ENCODE measurements at places on chromosomes 11 and 22.

DNA sequence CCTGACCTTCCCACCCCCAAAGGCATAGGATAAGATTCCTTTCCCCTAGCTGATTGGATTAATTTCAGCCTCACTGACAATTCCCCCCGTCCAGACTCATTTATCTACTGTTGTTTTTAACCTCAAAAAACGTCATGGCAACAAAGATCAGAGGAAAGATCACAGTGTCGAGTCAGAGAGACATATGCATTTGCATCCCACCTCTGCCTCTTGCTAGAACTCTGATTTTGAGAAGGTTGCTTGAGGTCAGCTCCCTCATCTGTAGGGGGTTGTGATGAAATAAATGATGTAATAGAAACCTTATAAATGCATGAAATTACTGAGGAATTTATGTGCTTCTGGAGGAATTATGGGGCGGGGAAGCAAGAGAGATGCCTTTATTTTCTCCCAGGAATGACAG lies 53.3 kb upstream of the SYN3 start:
- no peaks in the 10 kb centered on the region for H3K4me1 ChIP-seq
- no peaks in the 10 kb centered on the region for H3K36me3 ChIP-seq
- peaks cover 4% of the 10 kb centered on the region for H3K27me3 ChIP-seq
- no peak for DNase-seq
- H3K27ac ChIP-seq = no peak overlapping the region

- H3K4me1 ChIP-seq = peaks cover 19% of the 10 kb centered on the region
- no peaks in the 10 kb centered on the region for H3K36me3 ChIP-seq
- no peaks in the 10 kb centered on the region for H3K27me3 ChIP-seq
- no peak overlapping the region for H3K27ac ChIP-seq
Measured at GRCh38 chr11:33158596-33159275, 2.5 kb downstream of the CSTF3 start.

GRCh38 chr22:49331223-49331815 lies 496.4 kb downstream of the BRD1 start:
- no peaks in the 10 kb centered on the region for H3K36me3 ChIP-seq
- DNase-seq = peak; percentile 44
- H3K4me3 ChIP-seq = no peak overlapping the region
- H3K27ac ChIP-seq = no peak overlapping the region

- H3K4me3 ChIP-seq = no peak overlapping the region
- H3K4me1 ChIP-seq = no peaks in the 10 kb centered on the region
- H3K36me3 ChIP-seq = peaks cover 21% of the 10 kb centered on the region
- DNase-seq = no peak
- H3K27me3 ChIP-seq = no peaks in the 10 kb centered on the region
Measured at GRCh38 chr11:14882196-14882595, 9.8 kb downstream of the CYP2R1 start.

- peaks cover 11% of the 10 kb centered on the region for H3K36me3 ChIP-seq
- H3K4me1 ChIP-seq = peaks cover 3% of the 10 kb centered on the region
- H3K4me3 ChIP-seq = no peak overlapping the region
- H3K27me3 ChIP-seq = no peaks in the 10 kb centered on the region
- no peak for DNase-seq
Measured at GRCh38 chr11:125588505-125588904, 4.1 kb upstream of the STT3A start.
